Inflammatory macrophage (primary cell): ENCODE measurements at places on chromosomes 5 and 9.

GRCh38 chr9:83242066-83242465 lies 179.1 kb upstream of the RASEF start:
- DNase-seq: no peak

- no peak for DNase-seq
These were observed 85.8 kb downstream of the RIC1 start for GRCh38 chr9:5714501-5715401.

DNA sequence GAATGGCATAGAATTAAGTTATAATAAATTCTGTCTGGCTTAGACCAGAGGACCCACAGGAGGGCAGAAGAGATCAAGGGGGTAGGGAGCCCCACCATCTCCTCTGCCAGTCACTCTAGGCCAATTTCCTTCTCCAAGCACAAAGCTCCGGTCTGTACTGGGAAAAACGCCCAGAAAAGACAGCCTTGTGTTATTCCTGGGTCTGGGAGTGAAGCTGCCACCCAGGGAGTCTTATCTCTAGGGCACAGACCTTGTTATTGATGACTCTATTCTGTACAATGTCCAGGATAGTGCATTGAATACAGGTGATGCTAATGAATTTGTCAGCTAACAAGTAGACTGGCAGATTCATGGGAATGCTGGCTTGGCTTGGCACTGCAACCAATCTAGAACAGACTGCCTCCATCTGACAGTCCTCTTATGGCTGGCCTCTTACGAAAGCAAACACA lies 60.7 kb downstream of the MED27 start:
- no peak for DNase-seq

GRCh38 chr9:99809586-99810319 lies 11.9 kb upstream of the NR4A3 start:
- no peak for DNase-seq

DNA sequence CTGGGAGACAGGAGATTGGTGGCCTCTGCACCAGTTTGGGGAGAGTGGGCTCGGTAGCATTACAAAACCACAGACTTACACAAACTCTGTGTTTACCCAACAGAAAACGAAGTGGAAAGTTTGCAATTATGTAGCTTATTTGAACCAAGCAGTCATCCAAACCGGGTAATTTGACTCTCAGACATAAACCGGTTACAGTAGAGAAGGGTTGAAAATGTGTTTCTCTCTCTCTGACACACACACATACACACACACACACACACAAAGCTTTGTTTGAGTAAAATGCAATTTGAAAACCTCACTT lies 97.1 kb upstream of the ZNF608 start:
- peak; percentile 33 for DNase-seq

DNA sequence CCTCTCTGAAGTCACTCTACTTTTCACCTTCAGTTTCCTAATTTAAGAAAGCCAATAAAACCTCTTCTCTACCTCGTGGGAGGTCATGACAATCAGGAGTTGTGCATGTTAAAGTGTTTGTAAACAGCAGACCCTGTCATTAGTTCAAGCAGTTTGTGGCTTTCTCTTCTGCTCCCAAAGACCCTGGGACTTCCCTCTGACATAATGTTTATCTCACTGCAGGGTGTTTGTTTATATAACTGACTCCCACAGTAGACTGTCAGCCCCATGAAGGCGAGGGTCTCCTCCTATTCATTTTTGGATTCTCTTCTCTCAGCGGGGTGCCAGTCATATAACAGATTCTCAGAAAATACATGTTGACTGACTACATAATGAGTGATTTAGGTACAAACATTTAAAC lies 360.0 kb upstream of the ZNF462 start:
- no peak for DNase-seq

- peak; percentile 60 for DNase-seq
These were observed 29.8 kb downstream of the UGCG start for GRCh38 chr9:111926421-111926875.

GRCh38 chr5:142881784-142882126 lies 111.6 kb downstream of the ARHGAP26 start:
- no peak for DNase-seq

DNA sequence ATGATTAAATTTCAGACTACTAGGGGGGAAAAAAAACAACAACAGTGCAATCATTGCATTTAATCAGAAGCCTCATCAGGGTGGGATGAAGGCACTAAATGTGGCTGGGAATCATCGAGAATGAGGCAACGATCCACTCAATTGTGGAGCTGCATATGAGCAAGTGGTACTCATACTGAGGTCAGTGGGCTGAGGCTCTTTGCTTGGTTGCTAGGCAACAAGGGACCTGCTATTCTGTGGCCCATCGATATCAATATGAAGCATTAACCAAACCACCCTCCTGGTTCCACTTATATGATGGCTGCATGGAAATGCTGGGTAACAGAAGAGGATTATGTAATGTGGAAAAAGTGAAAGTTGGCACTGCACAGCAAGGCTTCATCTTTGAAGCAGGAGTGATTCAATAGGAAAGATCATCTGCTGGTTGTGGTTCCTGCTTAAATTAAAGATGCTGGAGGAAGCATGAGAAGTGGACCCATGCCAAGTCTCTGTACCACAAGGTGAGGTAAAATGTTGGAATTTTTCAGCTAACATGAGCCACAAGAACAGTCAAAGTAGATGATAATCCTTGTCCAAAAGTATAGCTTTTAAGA lies 159.8 kb upstream of the HMHB1 start:
- DNase-seq: no peak

DNA sequence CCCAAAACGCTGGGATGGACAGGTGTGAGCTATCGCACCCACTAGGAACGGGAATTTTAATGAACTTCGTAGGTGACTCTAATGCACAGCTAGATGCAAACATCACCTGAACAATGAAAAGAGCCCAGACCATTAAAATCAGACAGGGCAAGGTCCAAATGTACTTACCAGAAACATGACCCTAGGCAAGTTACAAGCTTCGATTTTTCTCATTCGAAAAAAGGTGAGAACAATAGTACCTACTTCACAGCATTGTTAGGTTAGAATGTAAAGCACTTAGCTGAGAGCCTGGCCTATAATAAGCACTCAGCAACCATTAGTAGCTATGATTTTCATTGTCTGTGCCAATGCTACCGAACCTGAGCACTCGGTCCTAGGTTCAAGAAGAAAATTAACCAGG lies 5.8 kb upstream of the KLHL3 start:
- no peak for DNase-seq

- no peak for DNase-seq
These were observed 1.6 kb upstream of the DNAH5 start for GRCh38 chr5:13946111-13946510.

- DNase-seq: no peak
These were observed 7.1 kb upstream of the PCSK1 start for GRCh38 chr5:96440185-96440538.

DNA sequence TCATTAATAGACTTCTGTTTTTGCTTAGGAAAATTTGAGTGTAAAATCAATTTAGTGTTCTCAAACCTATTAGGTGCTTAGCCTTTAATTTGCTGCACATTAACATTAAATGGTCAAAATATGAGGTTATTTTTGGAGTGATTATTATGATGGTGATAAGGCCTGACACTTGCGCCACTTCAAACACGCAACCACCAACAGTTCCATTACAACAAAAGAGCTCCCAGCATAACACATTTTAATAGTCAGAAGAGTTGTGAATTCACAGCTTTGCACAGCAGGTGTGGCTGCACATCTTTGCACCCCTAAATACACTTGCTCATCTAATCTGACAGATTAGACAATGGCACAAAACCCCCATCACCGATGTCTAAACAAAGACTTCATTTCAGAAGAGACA lies 940.7 kb downstream of the NR2F1-AS1 start:
- no peak for DNase-seq

- no peak for DNase-seq
These were observed 129.5 kb downstream of the TTLL11 start for GRCh38 chr9:121963528-121963995.

GRCh38 chr9:89822996-89823395 lies 218.2 kb downstream of the GADD45G start:
- DNase-seq: no peak

DNA sequence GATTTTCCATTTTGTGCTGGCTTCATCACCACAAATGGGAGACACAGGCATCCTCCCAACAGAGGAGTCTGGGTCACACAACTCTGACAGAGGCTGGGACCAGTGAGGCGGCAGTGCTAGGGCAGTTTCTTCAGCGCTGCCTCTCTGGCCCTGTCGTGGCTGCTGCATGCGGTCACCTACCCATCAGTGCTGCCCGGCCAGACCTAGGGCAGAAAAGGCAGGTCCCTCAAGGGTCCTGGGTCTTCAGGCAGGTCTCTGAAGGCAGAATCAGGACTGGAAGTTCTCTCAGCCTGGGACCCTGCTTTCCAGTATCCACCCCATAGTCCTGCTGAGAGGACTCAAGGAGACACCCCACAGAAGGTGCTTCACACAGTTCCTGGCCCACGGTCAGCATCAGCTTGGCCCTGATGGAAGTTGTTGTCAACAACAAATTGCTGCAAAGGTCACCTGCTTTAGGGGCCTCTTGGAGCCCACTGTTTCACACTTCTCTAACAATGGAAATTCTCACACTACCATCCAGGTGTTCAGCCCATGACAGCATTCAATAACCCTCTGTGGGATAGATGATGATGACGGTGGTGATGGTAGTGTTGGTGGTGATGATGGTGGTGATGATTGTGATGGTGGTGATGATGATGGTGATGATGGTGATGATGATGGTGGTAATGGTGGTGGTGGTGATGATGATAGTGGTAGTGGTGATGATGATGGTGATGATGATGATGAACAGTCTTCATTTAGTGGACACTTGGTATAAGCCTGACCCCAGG lies 146.4 kb upstream of the PPP1R26 start:
- DNase-seq: no peak

GRCh38 chr9:93731963-93732362 lies 155.6 kb downstream of the PHF2 start:
- DNase-seq: no peak

DNA sequence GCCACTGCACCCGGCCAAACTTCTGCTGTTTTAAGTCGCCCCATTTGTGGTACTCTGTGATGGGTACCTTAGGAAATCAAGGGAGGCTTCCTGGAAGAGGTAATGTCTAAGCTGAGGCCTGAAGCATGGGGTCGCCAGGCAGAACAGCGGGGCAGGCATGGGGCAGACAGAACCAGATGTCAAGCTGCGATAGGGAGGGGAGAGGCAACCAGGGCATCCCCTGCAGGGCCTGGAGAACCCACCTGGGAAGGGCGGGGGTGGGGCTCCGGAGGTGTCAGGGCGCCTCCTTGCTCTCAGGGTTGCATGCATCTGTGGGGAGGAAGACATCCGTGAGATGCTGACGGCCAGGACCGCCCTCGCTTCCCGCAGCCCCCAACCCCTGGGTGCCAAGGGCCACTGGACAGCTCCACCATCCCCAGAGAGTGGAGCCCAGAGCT lies 2.8 kb downstream of the LCN15 start:
- DNase-seq: no peak

GRCh38 chr9:119701651-119702050 lies 332.4 kb upstream of the BRINP1 start:
- no peak for DNase-seq

DNA sequence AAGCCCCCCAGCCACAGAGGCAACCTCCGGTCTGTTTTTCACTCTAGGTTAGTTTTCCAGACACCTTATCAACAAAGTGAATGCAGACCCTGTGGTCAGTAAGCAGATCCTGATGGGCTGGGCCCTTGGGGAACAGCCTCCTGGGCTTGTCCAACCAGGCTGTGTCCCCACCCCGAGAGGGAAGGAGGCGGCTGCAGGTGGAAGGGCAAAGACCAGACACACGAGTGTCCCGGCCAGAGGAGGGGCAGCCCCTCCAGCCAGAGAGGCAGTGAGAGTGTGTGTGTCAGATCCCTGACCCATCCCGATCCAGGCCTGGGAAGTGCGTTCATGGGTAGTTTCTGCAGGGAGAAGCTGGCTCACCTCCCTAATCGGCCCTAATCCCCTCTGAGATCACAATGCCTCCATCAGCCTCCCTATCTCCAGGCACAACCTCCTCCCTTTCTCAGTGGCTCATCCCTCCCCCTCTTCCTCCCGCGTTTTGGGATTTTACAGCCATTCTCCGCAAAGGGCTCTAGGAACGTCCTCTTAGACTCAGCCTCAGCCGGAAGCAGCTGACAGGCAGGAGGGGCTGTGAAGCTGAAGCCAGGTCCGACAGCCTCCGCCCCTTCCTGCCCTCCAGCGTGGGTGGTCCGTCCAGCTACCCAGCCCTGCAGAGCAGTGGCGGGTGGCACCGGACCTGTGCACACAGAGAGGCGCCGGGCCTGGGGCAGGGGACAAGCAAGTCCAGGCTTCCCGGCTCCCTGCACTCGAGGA lies 9.7 kb downstream of the SLC12A7 start:
- DNase-seq: peak; percentile 81

DNA sequence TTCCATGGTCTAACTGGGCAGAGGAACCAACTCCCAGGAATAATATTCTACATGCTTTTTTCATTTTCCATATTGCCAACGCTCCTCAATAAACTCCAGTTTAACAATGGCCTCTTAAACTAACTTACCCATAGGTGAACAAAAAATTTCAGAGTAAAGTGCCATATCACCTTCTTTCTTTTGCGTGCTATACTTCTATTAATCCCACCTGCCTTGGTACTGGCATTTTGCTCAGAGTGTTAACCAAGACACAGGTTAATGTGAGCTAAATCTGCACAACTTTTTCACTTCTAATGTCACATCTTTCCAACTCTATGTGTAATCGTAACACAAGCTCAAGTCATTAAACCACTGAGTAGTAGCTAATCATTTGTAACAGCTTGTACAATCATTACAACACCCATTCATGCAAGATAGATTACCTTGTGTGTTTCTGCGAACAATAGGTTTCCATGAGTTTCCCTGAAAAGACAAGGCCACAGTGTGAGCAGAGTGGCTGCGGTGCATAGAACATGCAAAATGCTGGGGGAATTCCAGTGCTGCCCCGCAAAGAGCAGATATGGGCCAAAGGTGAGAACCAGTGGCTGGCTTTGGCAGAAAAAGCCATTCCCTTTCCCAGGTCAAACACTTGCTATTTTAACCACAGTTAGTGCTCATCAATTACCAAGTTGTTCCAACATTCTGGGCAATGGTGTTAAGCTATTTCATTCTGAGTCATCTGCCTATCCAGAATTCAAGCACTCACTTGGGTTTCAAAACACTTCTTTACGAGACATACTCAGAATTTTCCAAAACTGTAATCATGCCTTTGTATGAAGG lies 42.8 kb downstream of the TIMD4 start:
- no peak for DNase-seq

GRCh38 chr5:154630410-154630809 lies 124.8 kb upstream of the LARP1 start:
- no peak for DNase-seq

DNA sequence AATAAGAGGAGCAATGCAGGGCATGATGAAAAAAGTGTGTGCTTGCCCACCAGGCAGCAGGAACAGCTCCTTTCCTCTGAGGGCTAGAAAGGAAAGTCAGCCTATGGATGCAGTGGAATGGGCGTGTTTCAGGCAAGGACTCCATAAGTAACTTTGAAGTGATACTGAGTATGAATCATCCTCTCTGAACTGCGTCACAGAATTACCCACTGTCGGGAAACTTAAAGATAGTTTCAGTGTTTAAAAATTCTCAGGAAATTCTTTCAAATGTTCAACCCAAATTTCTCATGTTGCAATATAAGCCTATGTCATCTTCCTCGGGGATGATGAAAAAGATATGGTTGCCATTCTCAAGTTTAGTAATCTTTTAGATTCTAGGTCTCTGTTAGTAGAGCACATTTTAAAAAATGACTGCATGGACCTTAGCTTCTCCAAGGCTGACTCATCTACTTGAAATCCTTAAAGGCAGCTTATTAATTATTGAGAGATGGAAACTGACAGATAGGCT lies 27.7 kb downstream of the PTCD2 start:
- DNase-seq: peak; percentile 27
